Keratinocyte (primary cell): ENCODE measurements at places on chromosomes 5 and 9.

- no peak for DNase-seq
Measured at GRCh38 chr5:74192606-74193299, 447.8 kb downstream of the ENC1 start.

DNA sequence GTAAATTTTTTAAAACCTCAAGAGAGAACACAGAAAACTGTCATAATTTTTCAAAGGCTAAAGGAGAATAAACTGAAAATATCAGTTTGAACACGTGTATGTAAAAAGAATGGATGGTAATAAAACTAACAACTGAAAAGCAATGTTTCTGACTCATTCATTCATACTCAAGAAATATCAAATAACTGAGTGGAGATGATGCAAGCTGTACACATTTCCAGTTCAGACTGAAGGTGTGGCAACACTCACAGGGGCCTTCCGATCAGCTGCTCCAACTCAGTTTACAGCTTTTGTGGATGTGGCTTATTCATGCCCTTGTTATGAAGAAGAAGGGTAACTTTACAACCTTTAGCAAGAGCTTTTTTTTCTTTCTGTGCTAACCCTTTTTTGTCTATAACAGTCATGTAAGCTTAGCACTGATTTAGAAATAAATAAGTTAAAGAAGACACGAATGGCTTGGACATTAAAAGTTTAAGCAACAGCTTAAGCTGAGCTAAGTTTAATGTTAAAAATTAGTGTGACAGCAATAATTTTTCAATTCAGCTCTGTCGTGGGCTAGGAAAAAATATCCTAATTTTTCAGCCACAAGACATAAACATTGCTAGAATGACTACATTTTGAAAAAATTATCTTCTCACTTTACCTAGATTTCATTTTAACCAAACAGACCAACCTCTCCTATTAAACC is 453.5 kb downstream of the RAB3C start:
- peak; percentile 67 for DNase-seq

GRCh38 chr9:88044200-88044599 is 69.9 kb upstream of the CDK20 start:
- DNase-seq = no peak

DNA sequence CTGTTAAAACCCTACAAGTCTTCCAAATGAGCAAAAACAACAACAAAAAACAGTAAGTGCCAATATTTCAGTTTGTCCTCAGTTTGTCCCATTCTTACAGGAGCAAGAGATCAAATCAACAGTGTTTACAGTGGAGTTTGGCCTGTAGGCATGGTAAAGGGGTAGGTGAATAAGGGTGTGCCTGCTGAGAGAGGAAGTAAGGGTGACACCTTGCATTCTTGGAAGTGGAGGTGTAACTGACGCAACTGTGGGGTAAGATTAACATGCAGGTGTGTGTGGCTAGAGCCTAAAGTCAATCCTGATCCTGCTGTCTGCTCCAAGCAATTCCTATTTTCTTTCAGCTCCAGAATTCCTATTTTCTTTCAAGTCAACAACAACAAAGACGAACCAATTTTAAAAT is 43.4 kb downstream of the PFDN1 start:
- peak; percentile 69 for DNase-seq

- DNase-seq = peak; percentile 66
Measured at GRCh38 chr5:111930905-111931461, 174.0 kb upstream of the NREP start.
